Upper lobe of left lung (tissue), 6 donors: ENCODE measurements at places on chromosomes 5 and 9. TPM values are rescaled to one million over a fixed set of nuclear protein-coding genes. Genes with fewer than 3 reads are reported as not detected.

Gene SLC6A3
- not detected for total RNA-seq

Gene PPIC
- total RNA-seq: 28.3 TPM

Gene MRPL22
- 31.1 TPM for total RNA-seq

GRCh38 chr9:119074017-119074416 lies 295.2 kb downstream of the BRINP1 start:
- no peak for DNase-seq

GRCh38 chr5:153224651-153225050 lies 265.8 kb upstream of the GRIA1 start:
- DNase-seq: no peak
